ENCODE measurements at places on chromosomes 16 and 17. TPM values are rescaled to one million over a fixed set of nuclear protein-coding genes. Genes with fewer than 3 reads are reported as not detected.
A peak's percentile ranks its signal among the peaks of the same experiment; 100 is the strongest.

Gene MYH1
- not detected for total RNA-seq

GRCh38 chr17:2063261-2064146 is 8.6 kb downstream of the HIC1 start:
- no peak for DNase-seq

DNA sequence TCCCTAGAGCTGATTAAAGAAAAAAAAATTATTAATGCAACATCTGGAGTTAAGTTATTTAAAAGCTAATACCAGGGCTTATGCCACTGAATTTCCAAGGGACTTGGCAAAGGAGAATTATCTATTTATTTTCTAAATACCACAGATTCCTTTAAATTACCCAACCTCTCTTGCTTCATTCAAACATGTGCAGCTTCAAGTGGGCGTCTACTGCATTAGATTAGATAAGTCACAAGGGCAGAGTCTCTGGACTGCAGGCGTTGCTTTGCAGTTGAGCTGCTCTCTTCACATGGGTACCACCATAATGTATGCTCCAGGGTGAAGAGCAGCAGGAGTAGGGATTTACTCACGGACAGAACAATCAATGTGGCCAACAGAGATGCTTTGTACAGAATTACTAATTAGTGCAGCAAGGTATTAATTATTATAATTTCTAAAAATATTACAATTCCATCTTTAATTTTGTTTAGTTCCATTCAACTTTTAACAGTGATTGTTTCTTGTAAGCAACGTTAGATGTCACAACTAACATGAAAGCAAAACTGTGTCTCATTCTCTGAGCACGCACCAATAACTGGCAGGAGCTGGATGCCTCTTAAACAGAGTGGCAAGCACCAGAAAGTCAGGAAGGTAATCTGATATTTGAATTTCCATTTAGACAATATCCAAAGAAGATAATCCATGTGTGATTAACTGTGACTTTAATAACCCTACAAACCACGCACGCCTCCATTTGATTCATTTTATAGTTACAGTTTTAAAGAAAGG is 214.2 kb downstream of the STX8 start:
- DNase-seq = no peak

Gene SMIM22
- total RNA-seq = not detected

- DNase-seq = no peak
Measured at GRCh38 chr17:55764610-55765009, 13.8 kb downstream of the PCTP start.

- no peak for DNase-seq
Measured at GRCh38 chr17:69175625-69176456, 34.1 kb upstream of the ABCA6 start.

GRCh38 chr17:41943492-41943891 is 13.1 kb downstream of the ODAD4 start:
- no peak for DNase-seq

Gene C17orf78
- not detected for total RNA-seq

- DNase-seq = no peak
Measured at GRCh38 chr17:78997881-78998280, 11.7 kb downstream of the CANT1 start.

GRCh38 chr17:71099003-71099714 is 929.8 kb downstream of the KCNJ2 start:
- DNase-seq = no peak

Gene HOXB1
- not detected for total RNA-seq

GRCh38 chr17:21039839-21040575 is 2.8 kb downstream of the USP22 start:
- DNase-seq = peak; percentile 82

- no peak for DNase-seq
Measured at GRCh38 chr16:84593825-84594724, 23.8 kb downstream of the COTL1 start.

Gene TBC1D3I
- 0.54 TPM for total RNA-seq

DNA sequence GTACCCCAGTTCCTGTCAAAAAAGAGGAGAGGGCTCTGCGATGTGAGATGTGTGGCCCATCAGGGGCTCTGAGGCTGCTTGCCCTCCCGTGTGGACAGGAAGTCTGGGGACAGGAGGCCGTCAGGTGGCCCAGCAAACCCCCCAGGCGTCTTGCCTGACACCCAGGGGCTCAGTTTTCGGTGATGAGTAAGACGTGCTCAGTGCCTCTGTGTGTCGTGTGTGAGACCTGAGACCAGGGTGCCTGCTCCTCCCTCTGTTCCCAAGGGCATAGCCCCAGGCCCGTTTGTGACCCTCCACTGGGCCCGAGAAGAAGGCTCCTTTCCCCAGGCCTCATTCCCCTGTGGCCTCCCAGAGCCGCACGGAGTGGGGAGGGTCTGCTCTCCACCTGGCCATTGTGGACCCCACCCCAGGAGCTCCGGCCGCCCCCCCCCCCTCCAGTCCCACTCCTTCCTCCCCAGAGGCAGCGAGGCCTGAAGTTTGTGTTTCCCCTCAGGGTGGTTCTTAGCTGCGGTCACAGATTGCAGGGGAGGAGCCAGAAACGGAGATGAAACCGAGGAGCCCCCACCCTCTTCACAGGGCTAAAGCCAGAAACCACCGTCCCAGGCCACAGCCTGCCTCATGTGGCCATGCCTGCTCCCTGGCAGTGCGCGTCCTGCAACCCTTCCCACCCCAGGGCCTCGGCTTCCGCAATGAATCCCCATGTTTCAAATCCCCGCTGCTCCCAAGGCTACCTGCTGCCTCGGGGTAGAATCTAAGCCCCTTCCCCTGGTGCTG is 4.9 kb upstream of the ACTG1 start:
- DNase-seq = no peak

Gene MNT
- total RNA-seq = 23.4 TPM

Gene WSCD1
- under 0.01 TPM for total RNA-seq

DNA sequence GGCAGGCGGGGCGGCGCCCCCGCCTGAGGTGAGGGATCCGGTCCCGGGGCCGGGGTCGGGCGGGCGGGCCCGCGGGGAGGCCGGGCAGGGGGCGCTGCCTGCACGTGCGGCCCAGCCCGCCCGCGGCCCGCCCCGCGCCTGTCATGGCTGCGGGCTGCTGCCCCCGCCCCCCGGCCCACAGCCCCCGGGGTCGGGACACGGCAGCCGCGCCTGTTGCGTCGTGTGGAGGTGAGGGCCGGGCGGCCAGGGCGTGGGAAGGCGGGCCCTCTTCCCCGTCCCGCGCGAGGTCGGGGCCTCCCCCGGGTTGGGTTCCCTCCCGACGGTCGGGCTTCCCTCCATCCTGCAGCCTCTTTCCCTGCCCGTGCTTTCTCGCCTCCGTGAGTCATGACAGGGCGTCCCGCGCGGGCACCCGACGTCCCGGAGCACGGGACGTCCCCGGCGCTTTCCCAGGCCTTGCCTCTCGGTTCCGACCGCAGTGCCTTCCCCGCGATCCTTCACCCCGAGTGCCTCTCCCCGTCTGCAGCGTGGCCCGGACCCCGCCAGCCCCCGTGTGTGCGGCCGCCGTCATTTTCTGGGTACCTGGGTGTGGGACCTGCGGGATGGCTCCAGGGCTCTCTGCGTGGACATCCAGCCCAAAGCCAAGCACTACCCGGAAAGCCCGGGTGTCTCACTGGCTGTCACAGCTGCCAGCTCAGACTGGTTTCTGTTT is 76.7 kb downstream of the CHD9 start:
- DNase-seq = no peak

Gene CPHXL2
- not detected for total RNA-seq

Gene EVPLL
- total RNA-seq = not detected

Gene CLEC18A
- total RNA-seq = 0.81 TPM

GRCh38 chr17:18173740-18174139 is 9.9 kb upstream of the ALKBH5 start:
- DNase-seq = no peak

GRCh38 chr16:891353-891740 is 79.4 kb downstream of the LMF1 start:
- no peak for DNase-seq

DNA sequence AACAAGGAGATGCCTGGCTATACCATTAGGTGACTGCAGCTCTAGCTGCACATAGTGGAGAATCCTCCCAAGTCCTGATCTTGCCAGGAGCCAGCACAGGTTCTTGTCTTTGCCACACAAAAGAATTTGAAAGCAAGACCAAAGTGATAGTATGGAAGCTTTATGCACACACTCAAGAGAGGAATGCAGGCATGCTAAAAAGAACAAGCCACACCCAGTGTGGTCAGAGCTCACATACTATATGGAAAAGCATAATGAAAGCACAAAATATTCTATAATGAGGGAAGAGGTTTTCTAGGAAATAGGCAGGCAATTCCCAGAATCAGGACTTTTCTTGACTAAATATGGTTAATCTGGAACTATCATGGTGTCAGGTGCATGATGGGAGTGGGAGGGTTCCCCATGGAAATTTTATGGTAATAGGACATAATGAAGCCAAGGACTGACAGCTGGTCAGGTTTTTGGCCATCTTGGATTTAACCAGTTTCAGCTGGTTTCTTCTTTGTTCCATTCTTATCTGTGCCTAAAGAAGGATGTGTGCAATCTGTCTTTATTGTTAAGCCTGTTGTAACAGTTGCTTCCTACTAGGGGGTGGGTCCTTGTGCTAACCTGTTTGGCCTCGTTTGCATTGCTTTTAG is 171.6 kb downstream of the ZNF18 start:
- DNase-seq = no peak

Gene CDK5R1
- total RNA-seq = 0.81 TPM

Gene CAPN15
- total RNA-seq = 59.2 TPM

Gene LDHD
- 1.3 TPM for total RNA-seq

DNA sequence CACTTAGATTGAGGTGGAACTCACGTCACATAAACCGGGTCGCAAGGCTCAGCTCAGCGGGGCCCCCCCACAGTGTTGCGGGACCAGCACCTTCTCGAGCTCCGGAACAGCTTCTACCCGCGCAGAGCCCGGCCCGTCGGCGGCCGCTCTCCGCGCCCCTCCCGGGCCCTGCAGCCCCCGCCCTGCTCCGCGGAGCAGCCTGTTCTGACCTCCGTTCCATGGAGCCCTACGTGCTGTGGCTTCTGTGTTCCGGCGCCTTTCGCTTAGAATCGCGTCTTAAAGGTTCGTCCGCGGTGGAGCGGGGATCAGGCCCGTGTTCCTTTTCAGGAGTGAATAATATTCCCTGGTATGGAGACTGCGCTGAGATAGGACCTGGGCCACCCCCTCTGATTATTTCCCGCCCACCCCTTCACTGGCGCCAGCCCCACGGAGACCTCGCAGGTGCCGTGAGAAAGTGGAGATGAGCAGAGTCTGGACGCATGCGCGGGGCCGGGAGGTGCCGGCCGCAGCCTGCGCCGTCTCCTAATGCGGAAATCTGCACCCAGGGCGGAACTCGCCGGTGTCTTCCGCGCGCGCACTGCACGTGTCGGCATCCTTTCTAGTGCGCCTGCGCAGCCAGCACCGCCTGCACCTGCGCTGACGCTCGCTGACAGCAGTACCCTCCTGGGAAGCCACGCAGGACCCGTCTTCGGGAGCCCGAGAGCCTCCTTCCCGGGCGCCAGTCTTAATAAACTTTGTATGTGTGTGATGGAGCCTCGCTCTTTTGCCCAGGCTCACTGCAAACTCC is 30.9 kb downstream of the ZNF778 start:
- no peak for DNase-seq

DNA sequence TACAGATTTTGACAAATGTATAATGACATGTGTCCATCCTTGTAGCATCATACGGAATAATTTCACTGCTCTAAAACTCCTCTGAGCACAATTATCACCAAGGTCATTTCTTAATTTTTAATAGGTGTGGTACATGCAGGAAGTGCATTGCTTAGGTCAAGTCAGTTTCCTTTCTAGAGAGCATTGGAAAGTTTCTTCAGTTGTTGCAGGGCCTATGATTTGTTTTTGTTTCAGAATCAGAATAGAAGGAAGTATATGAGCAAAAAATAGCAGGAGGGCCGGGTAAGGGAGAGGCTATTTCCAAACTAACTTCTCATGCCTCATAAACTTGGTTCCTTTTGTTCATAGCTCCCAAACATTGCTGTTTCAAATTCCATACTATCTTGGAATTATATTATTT is 24.0 kb upstream of the SLFN5 start:
- no peak for DNase-seq

- DNase-seq = no peak
Measured at GRCh38 chr16:89484041-89484501, 6.3 kb downstream of the ANKRD11 start.

GRCh38 chr17:17493986-17494466 is 2.2 kb downstream of the RASD1 start:
- no peak for DNase-seq

DNA sequence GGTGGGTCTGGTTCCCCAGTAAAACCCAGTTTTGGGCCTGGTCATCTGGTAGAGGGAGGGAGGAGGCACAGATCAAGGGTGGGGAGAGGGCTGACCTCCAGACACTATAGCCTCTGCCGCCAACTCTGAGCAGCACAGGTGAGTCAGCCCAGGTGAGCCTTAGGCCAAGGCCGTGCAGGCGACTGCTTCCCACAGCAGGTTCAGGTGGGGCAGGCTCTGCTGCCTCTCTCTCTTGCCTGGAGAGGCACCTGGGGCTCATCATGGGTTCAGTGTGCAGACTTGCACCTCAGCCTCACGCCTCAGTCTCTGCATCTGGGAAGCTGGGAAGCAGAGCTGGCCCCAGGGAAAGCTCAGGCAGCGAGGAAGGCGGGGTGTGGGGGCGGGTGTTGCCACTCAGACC is 37.8 kb upstream of the IL34 start:
- DNase-seq = no peak

Gene OR2C1
- 0.27 TPM for total RNA-seq

DNA sequence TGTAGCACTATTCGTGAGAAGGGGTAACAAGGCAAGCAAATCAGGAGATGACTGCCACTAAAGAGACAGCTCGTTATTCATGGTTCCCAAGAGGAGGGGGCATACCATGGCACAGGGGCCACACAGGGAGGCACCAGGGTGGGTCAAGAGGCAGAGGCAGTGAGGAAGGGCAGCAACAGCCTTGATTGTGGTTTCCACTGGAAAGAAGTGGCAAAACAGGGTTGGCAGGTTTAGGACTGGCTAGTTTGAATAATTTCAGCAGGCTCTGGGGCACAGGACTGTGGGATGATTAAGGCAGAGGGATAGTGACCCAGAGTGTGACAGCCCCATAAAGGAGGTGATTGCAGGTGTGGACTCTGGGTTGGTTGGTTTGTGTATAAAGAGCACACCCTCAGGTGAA is 188.9 kb downstream of the CBLN1 start:
- no peak for DNase-seq

Gene MLST8
- total RNA-seq = 87.5 TPM

GRCh38 chr16:11506741-11507305 is 79.9 kb downstream of the LITAF start:
- peak; percentile 40 for DNase-seq

GRCh38 chr17:65936013-65936412 is 255.9 kb downstream of the CEP112 start:
- DNase-seq = no peak

DNA sequence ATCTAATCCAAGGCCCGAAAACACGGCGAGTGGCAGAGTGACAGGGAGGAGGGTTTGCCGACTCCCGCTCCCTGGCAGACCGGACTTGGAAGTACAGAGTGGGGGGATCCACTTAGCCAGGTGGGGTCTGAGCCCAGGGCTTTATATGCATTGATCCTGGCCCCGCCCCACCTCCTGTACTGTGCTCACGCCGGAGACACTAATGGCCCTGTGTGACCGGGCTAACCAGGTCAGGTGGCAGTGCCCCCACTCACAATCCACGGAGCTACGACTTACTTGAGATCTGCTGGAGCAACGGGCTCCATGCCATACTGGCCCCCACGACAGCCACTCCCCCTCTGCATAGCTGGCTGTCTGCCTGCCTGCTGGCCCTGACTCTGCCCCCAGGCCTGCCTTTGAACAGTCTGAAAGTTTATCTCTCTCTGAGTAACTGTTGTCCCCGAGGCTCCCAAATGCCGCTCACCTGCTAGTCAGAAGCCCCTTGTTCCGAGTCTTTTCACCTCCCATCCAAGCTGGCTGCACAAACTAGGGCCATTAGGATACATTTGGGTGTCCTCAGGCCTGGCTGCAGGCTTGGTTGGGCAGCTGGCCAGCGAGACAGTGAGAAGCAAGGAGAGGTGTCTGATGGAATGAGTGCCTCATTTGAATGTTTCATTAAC is 28.0 kb downstream of the CACNA1G start:
- no peak for DNase-seq
